ENCODE measurements at places on chromosomes 6 and 20.

- DNase-seq = no peak
Measured at GRCh38 chr6:65448866-65449265, 258.2 kb downstream of the EYS start.

DNA sequence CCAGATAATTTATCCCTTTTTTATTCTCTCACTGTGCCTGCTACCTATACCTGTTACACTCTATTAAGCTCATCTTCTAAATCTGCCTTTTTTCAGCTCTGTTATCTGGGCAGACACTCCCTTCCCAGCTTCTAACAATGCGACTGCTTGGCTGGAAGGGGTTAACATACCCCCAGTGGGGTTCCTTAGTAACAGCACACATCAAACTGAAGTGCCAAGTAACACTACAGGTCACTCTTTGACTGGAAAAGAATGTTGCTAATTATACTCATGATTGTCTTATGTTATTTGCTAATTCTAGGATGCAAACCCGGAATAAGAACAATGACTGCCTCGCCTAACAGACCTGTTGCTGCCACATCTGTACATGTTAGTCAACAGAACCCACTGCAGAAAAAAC, 203.5 kb downstream of the EPM2A start:
- no peak for DNase-seq

DNA sequence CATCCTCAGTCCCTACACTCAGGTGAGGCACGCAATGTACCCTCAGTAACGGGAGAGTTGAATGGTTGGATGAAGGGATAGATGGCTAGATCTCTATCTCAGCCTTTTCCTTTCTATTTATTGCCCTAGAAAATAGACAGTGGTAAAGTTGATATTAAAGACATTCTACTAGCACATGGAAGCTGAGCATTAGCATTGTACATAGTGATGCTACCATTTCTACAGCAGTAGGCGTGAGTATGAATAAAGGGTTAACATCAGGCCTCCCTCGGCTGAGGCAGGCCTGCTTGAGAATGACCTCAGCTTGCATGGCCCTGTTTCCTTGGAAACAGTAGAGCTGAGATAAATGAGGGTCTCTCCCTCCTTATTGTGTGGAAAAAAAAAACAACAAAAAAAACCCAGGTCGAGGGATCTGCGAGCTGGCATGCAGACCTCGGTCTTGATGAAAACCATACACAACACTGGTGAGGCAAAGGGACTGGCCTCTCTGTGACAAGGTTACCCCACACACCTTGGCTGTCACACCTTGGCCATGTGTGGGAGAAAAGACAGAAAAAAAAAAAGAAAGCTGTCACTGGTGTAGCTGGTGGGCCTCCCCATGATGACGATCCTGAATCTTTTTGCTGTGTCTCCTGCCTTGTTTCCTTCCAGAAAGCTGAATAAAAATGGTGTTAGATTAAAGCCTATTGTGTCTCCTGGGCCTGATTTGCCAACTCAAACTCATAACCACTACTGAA, 160.0 kb downstream of the HACE1 start:
- DNase-seq = no peak

DNA sequence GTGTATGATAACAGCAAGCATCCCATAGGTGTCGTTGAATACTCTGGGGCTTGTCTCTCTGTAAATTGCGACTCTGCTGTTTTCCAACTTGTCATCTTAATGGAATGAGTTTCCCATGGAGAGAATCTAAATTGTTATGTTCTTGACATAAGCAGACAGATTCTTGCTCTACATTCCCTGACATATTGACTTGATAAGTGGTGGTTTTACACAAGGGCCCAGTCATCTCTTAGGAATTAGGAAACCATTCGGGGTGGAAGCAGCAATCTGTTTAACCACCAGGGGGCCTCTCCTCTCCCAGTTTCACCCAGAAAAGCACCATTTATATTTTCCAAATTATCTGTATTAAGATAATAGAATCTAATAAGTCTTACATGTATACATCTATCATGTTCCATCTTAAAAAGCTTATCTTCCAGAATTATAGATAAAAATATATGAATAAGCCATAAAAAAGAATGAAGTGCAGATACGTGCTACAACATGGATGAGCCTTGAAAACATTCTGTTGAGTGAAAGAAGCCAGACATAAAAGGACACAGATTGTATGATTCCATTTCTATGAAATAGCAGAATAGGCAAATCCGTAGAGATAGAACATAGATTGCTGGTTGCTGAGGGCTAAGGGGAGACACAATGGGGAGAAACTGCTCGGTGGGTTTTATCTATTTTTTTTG, 23.1 kb upstream of the MROH8 start:
- DNase-seq = no peak

GRCh38 chr6:136007345-136007744, 155.8 kb downstream of the PDE7B start:
- DNase-seq = no peak

GRCh38 chr20:52777171-52777570, 195.0 kb upstream of the TSHZ2 start:
- no peak for DNase-seq

DNA sequence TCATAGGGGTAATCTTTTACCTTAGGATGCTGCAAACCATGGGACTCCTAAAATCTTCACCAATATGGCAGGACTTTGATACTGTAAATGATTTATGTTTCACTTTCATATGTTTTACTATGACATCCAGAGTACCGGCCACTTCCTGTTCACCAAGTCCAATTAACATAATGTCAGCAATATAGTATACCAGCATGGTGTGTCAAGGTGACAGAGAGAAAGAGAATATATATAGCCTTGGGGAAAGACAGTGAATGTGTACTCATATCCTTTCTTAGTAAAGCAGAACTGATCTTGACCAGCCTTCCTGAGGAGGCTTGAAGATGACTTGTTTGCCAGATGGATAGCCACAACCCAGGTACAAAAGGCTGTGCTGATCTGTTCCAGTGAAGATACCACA, 127.9 kb downstream of the NRN1 start:
- no peak for DNase-seq

GRCh38 chr6:56497240-56497639, 145.4 kb downstream of the DST start:
- no peak for DNase-seq

DNA sequence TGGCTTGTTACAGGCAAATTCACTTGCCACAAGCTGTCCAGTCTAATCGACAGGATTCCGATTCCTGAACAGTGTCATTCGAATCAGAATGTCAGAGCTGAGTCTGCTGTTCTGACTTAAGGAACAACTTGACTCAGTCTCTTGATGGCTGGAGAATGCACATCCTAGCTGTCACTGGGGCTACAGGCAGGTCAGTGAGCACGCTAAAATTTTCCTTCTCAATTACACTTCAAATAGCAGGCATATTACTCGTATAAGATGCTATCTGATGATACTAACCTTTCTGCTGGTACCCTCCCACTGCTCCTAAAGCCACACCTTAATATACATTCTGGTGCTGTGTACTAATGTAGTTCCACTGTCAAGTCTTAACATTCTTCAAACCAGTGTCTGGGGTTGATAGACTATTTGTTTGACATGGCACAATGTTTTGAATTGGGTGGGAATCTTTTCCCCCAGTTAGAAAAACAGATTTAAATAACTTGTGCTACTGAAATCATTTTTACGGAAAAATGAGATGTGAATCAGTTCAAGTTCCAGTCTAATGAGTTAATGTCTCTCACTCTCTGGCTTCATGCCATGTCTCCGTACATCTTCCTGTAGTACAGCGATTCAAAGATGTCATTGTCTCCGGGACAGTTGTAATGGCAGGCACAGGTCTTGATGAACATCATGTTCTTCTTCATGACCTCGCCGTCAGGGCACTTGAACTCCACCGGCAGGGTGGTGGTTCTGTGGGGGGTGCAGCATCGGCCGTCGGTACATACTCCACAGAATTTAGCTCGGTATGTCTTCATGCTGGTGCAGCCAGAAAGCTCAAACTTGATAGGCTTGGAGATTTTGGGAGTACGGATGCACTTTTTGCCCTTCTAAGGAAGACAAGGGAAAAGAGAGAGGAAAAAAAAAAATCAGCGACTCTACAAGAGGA, 2.2 kb downstream of the CCN2 start:
- no peak for DNase-seq

DNA sequence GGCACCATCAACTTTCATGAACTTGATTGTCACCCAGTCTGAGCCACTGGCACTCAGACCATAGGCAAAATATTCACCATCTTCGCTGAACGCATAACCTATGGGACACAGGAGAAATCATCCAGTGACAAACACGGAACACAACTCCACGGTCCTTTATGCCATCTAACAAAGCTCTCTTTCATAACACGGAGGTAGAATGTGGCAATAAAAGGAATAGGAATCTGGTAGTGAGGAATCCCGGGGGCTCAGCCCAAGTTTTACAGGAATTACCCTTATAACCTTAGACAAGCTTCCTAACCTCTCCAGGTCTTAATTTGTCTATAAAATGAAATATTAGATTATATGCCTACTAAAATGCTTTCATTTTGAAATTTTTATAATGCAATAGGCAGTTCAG, 29.4 kb downstream of the PREP start:
- no peak for DNase-seq

All from liver (tissue), 10 donors.